ENCODE measurements at places on chromosomes 1 and 21. TPM values are rescaled to one million over a fixed set of nuclear protein-coding genes. Genes with fewer than 3 reads are reported as not detected.

Gene TRPM2
- 1.4 TPM for total RNA-seq

Gene TTC34
- 0.20 TPM for total RNA-seq

Gene SHISAL2A
- total RNA-seq = 0.23 TPM

Gene TRAF3IP3
- 1.4 TPM for total RNA-seq

Gene PDZK1
- total RNA-seq = 76.0 TPM

Gene RNF223
- not detected for total RNA-seq

Gene GJC2
- total RNA-seq = 0.50 TPM

Gene IKBKE
- total RNA-seq = 1.3 TPM

Gene PTGFR
- total RNA-seq = 0.91 TPM

Gene SV2A
- 0.45 TPM for total RNA-seq

Gene IL10RB
- total RNA-seq = 12.3 TPM
